ENCODE measurements at places on chromosomes 4 and X. TPM values are rescaled to one million over a fixed set of nuclear protein-coding genes. Genes with fewer than 3 reads are reported as not detected.

The GRIA3 gene
- not detected for total RNA-seq

The ARMCX6 gene
- 35.2 TPM for total RNA-seq

The CTAG2 gene
- not detected for total RNA-seq

The GAGE12D gene
- total RNA-seq: not detected

The STS gene
- 1.5 TPM for total RNA-seq

- no peaks in the 10 kb centered on the region for H3K4me1 ChIP-seq
- DNase-seq: no peak
- H3K27me3 ChIP-seq: peaks cover 31% of the 10 kb centered on the region
- no peak overlapping the region for H3K27ac ChIP-seq
Observed at GRCh38 chr4:139630991-139631390, 34.6 kb upstream of the MGST2 start.

- H3K27me3 ChIP-seq: peaks cover 11% of the 10 kb centered on the region
- no peak overlapping the region for H3K27ac ChIP-seq
- no peak for DNase-seq
- H3K36me3 ChIP-seq: no peaks in the 10 kb centered on the region
- no peaks in the 10 kb centered on the region for H3K4me1 ChIP-seq
Observed at GRCh38 chr4:41819621-41820020, 71.1 kb upstream of the PHOX2B start.

DNA sequence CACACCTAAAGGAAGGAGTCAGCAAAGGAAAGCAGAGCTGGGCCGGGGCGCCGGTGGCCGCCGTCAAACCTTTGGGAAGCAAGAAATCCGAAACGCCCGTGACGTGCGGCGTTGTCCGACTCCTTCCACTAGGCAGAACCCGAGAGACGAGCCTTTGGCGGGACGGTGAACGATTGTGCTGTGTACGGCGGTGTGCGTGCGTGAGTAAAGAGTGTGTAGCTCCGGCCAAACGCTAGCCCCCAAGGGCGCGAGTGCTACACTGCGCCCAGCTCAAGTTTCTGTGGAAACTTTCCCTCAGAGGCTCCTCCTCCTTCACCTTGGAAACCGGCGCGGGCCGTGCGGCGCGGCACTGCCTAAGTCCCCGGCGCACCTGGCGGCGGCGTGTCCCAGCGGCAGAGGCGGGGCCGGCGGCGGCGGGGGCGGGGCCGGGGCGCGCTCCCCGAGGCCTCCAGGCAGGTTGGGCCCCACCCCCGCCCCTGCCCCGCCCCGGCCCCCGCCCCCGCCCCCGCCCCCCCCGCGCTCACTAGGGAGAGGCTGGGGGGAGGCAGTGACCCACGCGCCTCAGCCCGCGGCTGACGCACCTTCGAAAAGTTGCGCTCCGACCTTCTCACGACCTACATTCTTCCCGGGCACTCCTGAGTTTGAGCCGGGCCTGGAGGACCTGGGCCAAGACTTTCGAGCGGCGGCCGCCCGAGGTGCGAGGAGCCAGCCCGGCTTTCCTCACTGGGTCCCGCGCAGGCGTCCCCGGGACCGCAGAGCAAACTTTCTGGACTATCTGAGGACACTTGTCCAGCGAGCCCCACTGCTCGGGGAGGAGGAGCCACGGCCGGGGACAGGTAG lies at the start of gene FHIP1A:
Gene FHIP1A, plus strand, starts transcription at position 547 of the 840 bp plus-strand sequence. CDS start 157,084 bp downstream, outside the sequence.
- H3K27ac ChIP-seq: peak within 1 kb of the TSS; percentile 34
- peaks cover 20% of the 10 kb centered on the region for H3K4me1 ChIP-seq
- peak; percentile 70 for DNase-seq
- peaks cover 55% of the 10 kb centered on the region for H3K27me3 ChIP-seq
- peak within 1 kb of the TSS; percentile 77 for H3K4me3 ChIP-seq

- DNase-seq: no peak
- H3K27me3 ChIP-seq: no peaks in the 10 kb centered on the region
- no peak overlapping the region for H3K4me3 ChIP-seq
- no peaks in the 10 kb centered on the region for H3K36me3 ChIP-seq
Observed at GRCh38 chr4:28774344-28774743, 1913.7 kb downstream of the STIM2 start.

DNA sequence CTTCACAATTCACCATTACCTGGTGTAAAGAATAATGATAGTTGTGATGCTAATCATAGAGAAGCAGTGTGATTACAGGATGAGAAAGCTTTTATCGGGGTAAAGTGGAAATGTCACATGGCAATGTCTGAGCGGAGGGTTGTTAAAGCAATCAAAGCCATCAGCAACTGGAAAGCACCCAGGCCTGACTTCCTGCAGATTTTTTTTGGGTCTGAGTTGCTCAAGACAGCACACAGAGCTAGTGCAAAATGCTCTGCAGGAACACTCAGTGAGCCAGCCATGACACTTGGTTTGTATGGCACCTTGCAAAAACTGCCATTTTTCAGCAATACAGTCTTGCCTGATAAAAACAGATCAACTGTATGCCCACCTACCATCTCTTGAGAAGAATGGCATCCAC lies 152.9 kb downstream of the COL4A6 start:
- no peaks in the 10 kb centered on the region for H3K36me3 ChIP-seq
- no peaks in the 10 kb centered on the region for H3K27me3 ChIP-seq
- DNase-seq: no peak
- H3K4me3 ChIP-seq: no peak overlapping the region

DNA sequence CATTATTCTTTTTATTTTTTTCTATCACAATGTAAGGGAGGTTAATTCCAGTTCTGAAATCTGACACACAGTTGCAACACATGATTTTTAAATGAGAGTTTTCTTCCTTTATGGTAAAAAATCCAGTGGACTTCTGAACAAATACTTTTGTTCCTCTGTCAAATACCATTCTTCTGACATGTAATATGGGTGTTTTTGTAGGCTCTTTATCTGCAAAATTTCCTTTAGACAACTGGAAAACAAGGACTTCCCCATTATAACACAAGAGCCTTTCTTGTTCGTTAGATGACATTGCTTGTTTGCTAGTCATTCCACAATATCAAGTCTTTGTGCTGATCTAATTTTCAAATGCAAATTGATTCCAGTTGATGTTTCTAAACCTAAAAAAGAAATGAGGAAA lies 7.7 kb downstream of the FANCB start:
- no peaks in the 10 kb centered on the region for H3K27me3 ChIP-seq
- DNase-seq: no peak
- H3K4me1 ChIP-seq: peaks cover 6% of the 10 kb centered on the region
- H3K36me3 ChIP-seq: peaks cover 29% of the 10 kb centered on the region

DNA sequence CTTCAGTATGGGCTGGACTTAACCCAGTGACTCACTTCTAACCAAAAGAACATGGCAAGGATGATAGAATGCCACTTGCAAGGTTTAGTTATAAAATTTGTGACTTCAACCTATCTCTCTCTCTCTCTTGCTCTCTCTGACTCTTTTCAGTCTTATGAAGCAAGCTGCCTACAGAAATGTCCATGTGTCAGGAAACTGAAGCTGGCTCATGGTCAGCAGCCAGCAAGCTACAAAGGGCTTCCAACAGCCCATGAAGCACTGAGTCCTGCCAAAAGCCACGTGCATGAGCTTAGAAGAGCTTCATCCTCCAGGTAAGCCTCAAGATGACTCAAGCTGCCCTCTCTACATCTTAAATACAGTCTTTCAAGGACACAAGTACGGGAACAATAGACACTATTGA lies 100.3 kb downstream of the HS3ST1 start:
- no peaks in the 10 kb centered on the region for H3K4me1 ChIP-seq
- H3K27me3 ChIP-seq: peaks cover 2% of the 10 kb centered on the region

DNA sequence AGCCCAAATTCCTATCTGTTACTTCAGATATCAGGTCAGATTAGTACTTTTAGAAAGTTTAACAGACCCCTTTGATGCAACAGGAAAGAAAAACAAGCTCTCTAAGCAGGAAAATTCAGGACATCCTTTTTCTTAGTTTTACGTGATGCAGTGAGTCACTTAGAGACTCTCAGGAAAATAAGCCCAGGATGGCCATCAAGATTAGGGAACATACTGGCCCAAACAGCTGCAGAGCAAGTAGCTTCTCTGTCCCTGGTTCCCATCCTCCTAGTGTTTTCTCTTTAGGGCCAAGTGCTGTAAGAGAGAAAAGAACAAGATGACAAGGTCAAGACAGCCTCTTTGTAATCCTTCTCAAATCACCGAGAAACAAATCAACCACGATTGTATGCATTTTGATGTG lies 219.1 kb downstream of the ZNF674 start:
- no peak overlapping the region for H3K4me3 ChIP-seq
- no peaks in the 10 kb centered on the region for H3K27me3 ChIP-seq
- H3K4me1 ChIP-seq: peaks cover 25% of the 10 kb centered on the region
- H3K27ac ChIP-seq: no peak overlapping the region

- no peaks in the 10 kb centered on the region for H3K27me3 ChIP-seq
- no peaks in the 10 kb centered on the region for H3K4me1 ChIP-seq
- no peaks in the 10 kb centered on the region for H3K36me3 ChIP-seq
Observed at GRCh38 chrX:142977128-142977914, 48.4 kb upstream of the SPANXN4 start.

DNA sequence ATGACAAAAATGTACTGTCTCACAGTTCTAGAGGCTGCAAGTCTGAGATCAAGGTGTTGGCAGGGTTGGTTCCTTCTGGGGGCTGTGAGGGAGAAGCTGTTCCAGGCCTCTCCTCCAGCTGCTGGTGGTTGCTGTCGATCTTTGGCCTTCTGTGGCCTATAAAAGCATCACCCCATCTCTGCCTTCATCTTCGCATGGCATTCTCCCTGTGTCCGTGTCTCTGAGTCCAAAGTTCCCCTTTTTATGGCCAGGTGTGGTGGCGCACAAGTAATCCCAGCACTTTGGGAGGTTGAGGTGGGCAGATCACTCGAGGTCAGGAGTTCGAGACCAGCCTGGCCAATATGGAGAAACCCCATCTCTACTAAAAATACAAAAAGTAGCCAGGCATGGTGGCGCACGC lies 31.5 kb upstream of the ARAF start:
- no peaks in the 10 kb centered on the region for H3K27me3 ChIP-seq
- no peaks in the 10 kb centered on the region for H3K36me3 ChIP-seq
- H3K27ac ChIP-seq: no peak overlapping the region
- no peak for DNase-seq

DNA sequence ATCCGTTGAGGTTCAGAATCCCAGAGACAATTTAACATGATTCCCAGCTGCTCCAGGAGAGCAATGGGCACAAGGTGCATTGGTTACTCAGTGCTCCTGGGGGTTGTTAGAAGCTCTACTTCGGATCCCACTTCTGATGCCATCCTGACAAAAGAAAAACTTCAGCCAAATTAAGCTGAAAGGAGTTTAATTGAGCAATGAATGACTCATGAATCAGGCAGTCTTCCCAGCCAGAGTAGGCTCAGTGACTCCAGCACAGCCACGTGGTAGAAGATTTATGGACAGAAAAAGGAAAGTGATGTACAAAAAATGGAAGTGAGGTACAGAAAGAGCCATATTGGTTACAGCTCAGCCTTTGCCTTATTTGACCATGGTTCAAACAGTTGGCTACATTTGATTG lies 95.7 kb downstream of the PWWP3B start:
- no peak overlapping the region for H3K4me3 ChIP-seq
- no peaks in the 10 kb centered on the region for H3K36me3 ChIP-seq
- no peak for DNase-seq
- no peaks in the 10 kb centered on the region for H3K4me1 ChIP-seq

DNA sequence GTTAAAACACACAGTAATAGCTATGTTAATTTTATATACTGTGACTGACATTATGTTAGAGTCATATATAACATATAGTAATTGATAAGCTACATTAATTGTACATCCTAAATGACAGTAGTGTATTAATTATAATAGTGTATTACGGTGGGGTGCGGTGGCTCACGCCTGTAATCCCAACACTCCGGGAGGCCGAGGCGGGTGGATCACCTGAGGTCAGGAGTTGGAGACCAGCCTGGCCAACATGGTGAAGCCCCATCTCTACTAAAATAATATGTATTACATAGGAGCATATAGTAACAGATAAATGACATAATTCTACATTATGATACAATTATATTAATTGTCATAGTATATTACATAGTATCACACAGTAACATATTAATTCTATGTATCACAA lies 12.2 kb downstream of the ASMTL start:
- H3K4me3 ChIP-seq: no peak overlapping the region
- no peak overlapping the region for H3K27ac ChIP-seq
- H3K4me1 ChIP-seq: no peaks in the 10 kb centered on the region
- no peaks in the 10 kb centered on the region for H3K27me3 ChIP-seq
- no peak for DNase-seq

DNA sequence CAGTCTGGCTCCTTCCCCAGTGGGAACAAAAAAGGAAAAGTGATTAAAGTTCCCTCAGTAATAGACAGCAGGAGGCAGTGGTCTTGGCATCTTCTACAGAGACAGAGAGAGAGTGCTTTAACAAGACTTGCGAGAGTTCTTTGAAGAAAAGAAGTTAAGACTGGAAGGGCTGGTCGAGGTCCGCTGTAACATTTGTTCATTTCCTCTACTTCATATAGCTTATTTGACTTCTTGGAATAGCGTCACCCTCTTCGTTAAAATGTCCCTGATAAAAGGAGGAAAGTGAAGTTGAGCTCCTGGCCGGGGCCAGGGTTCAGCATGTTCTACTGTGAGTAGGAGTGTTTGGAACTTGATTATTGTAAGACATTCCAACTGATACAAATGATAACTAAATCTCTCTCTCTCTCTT lies 179.8 kb downstream of the SLIT2 start:
- no peaks in the 10 kb centered on the region for H3K36me3 ChIP-seq
- no peak overlapping the region for H3K4me3 ChIP-seq
- no peak overlapping the region for H3K27ac ChIP-seq
- no peak for DNase-seq

DNA sequence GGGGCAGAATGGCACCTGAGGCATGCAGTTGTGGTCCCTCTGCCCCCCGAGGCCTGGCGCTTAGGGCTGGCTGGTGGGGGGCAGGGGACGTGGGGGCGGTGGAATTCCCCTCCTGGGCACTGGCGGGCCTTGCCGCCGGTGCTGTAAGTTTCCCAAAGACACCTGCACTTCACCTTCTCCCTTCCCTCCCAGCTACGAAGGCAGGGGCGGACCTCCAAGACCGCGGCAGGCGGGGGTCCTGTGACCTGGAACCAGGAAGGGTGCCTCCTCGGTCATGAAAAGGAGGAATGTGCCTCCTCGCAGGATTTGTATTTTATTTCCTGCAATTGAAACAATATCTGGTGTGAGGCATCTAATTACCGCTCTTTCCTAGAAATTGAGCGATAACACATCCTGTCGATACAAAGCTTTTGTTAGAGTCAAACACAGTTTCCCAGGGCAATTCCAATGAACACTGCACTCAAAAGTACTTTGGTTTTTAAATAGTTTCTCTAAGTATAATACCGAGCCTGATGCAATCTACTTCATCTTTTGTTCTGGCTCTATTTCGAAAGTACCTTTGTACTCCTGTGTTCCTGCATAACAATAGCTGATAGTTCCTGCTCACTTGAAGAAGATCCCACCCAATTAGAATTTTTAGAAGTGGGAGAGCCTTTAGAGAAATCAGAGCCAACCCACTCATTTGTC lies 12.3 kb upstream of the ADRA2C start:
- H3K27me3 ChIP-seq: no peaks in the 10 kb centered on the region
- H3K4me3 ChIP-seq: no peak overlapping the region
- H3K36me3 ChIP-seq: no peaks in the 10 kb centered on the region
- no peaks in the 10 kb centered on the region for H3K4me1 ChIP-seq
- no peak for DNase-seq
- H3K27ac ChIP-seq: no peak overlapping the region

DNA sequence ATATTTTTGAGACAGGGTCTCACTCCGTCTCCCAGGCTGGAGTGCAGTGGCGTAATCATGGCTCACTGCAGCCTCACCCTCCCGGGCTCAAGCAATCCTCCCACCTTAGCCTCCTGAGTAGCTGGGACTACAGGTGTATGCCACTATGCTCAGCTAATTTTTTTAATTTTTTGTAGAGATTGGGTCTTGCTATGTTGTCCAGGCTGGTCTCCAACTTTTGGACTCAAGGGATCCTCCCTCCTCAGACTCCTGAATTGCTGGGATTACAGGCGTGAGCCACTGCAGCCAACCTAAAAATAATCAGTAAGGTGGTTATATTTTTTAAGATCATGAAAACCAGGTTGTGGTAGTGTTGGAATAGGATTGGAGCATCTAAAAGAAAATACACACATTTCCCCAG lies 38.1 kb downstream of the TMEM156 start:
- no peaks in the 10 kb centered on the region for H3K27me3 ChIP-seq
- no peak overlapping the region for H3K27ac ChIP-seq
- peaks cover 7% of the 10 kb centered on the region for H3K4me1 ChIP-seq

Data from activated CD4-positive, alpha-beta T cell treated with anti-CD3 and anti-CD28 coated beads, Interleukin-2, amount 10 ng/mL, durations not matched to agents 7 days and 5 days (primary cell).